SIG-M5 (cell line): ENCODE measurements at places on chromosomes 11 and 22.

DNA sequence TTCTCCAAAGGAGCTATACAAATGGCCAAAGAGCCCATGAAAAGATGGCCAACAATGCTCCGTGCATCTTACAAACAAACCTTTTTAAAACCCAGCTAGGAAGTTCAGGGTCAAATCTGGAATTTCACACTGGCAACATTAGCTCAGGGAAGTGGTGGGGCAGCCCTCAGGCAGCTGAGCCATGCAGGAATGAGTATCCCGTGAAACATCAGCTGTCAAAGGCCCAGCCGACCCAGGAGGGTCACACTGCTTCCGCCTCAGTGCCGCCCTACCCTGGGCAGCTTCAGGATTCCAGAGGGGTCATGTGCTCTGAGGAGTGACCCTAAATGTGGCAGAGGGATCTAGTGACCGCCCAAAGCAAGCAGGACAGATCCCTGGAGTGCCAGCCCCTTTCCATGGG is 73.4 kb downstream of the LINC01488 start:
- no peak for DNase-seq

GRCh38 chr22:50010676-50011446 is 1.7 kb downstream of the IL17REL start:
- DNase-seq: no peak

- DNase-seq: no peak
These were observed 601.0 kb upstream of the RAG2 start for GRCh38 chr11:37199082-37199481.

- no peak for DNase-seq
These were observed 122.5 kb downstream of the SERGEF start for GRCh38 chr11:17890325-17890724.

DNA sequence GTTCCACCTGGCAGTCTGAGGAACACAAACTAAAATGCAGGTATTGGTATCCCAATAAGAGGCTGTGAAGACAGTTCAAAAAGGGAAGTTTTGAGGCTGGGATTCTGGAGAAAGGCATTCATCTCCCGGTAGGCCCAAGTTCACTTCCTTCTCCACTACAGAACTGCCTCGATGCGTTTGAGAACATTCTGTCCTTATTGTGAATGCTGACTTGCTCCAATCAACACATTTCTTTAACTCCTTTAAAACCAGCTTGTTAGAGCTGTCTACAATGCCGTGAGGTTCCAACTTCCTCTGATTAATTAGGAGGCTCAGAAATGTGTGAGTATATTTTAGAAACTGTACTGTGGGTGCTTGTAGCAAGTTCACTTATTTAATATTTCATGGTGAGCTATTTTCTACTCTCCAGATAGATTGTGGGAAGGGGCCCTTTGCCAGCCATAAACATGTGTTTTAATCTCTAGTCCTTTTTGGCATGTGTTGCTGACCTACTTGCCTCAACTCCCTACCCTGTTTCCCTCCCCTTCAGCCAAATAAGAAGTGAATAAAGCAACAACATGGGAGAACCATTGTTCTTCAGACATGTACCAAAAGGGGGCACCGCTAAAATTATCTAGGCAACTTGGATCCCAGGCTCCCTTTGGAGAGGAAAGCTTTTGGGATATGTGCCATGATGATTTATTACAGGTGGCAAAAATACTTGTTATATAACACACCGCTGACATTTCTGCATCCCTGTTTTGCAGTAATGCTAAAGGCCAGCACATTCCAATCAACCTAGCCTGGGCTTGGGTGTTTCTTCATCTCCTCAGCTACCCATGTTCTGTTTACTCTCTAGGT is 245.6 kb downstream of the BLID start:
- DNase-seq: no peak

GRCh38 chr11:9609002-9609759 is 35.7 kb downstream of the WEE1 start:
- DNase-seq: no peak

GRCh38 chr11:102293873-102294601 is 23.2 kb upstream of the BIRC3 start:
- no peak for DNase-seq

GRCh38 chr22:25193548-25193947 is 6.1 kb upstream of the CRYBB3 start:
- no peak for DNase-seq

GRCh38 chr11:133386262-133386661 is 146.0 kb downstream of the OPCML start:
- no peak for DNase-seq

GRCh38 chr11:8533332-8533731 is 60.7 kb downstream of the STK33 start:
- DNase-seq: no peak

DNA sequence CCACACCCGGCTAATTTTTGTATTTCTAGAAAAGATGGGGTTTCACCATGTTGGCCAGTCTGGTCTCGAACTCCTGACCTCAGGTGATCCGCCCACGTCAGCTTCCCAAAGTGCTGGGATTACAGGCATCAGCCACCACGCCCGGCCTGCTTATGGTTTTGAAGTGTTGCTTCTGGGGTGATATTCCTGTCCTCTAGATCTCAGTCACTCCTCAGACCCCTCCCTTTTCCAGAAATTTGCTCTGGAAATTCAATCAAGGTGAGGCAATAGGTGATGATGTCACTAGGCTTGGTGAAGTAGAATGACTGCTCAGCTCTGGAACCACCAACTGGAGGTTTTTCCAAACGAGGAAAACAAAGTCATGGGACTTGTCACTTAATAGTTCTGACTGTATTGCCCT is 36.6 kb upstream of the CREB3L1 start:
- no peak for DNase-seq

DNA sequence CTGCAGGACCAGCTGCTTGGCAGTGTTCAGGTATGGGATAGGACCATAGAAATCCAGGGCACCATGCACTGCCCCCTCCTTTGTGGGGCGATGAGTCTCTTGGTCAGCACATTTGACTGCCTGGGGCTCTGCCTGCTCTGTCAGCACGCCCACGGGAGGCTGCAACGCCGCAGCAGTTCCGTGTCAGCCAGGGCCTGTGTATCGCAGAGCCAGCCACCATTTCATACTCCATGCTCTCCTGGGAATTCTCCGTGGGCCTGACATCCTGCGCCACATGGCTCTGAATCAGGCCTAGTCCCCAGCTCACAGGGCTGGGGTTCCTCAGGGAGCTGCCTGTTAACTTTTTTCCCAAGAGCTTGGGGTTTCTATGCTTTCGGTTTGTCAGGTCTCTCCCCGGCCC is 16.9 kb upstream of the RELT start:
- DNase-seq: no peak

- DNase-seq: no peak
These were observed 91.4 kb downstream of the EFCAB6 start for GRCh38 chr22:43720716-43721115.

GRCh38 chr11:129146191-129146590 is 45.9 kb downstream of the ARHGAP32 start:
- DNase-seq: no peak

DNA sequence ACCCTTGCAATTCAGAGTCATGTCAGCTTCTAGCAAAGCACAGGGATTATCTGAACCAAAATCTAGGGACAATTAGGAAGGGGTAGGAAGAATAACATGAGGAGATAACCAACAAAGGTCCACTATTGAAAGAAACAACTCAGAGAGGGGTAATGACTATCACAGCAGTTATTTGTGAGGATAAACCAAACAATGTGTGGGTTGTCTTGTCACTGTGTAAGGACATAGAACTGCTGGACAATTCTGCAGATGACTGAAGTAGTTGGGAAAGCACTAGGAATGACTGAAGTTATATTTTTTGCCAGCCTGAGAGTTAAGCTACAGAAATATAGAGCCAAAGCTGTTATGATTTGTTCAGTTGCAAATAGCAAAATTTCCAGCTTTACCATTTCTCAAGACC is 858.4 kb upstream of the CCDC90B start:
- DNase-seq: no peak

- DNase-seq: no peak
These were observed 245.7 kb downstream of the SBF2 start for GRCh38 chr11:10048350-10048749.

GRCh38 chr11:87139475-87139874 is 101.7 kb downstream of the TMEM135 start:
- no peak for DNase-seq

GRCh38 chr11:19595840-19596751 is 116.5 kb upstream of the NAV2 start:
- no peak for DNase-seq

DNA sequence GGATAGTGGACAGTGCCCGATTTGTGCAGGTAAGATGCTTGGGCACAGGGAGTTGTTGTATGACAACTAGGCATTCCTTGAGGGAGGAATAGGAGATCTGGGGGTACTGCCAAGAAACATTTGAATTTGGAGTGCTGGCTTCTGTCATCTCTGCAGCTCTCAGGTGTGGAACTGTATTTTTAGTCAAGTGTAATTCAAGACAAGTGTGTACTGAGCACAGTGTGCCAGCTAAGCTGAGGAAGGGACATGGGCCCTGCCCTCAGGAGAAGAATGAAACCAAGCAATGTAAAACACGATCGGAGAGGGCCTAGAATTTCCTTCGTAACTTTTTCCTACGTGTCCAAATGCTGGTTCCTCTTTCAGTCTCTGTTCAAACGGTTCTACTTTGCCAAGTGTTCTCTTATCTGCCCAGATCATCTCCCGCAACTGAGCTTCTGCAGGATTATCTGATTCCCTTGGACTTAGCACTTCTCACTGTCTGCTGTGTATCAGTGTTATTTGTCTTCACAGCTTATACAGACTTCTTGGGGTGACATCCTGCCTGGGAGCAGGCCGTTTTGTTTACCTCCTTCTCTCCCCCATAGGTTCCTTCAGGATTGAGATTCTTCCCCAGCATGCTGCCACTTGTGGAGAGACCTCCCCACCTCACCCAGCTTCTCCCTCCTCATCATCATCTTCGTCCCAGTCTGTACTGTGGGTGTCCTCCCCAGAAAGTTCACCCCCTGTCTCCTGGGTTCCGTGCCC is 27.6 kb downstream of the ART5 start:
- peak; percentile 7 for DNase-seq

DNA sequence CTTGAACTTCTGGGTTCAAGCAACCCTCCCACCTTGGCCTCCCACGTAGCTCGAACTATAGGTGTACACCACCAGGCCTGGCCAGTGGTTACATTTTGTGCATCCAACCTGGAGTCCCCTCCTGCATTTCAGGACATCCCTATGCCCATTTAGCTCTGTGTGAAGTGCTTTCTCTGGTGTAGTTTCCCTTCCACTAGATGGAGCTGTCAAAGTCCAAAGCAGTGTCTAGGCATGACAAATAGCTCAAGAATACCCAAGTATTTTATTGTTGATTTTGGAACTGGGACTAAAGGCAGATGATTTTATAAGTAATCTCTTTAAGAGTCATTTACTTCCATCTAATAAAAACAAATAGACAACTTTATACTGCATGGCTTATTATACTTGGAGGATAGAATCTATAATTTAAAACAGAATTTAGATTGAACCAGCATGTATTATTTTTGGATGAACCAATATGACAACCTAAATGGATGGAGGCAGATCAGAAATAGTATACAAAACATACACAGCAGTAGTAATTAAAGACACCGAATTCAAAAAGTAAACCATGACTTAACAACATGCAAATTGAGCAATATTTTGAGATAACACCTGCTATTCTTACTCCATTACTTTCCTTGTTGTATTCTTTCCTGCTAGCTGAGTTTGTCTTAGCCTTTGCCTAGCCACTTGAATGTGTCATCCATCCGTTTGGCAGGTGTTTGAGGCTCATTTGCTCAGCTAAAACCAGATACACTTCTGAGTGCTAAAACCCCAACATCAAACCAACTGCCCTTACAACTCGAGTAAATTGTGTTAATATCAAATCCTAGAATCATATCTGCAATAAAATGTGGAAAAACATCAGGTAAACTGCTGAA is 37.7 kb downstream of the EIF4ENIF1 start:
- no peak for DNase-seq

DNA sequence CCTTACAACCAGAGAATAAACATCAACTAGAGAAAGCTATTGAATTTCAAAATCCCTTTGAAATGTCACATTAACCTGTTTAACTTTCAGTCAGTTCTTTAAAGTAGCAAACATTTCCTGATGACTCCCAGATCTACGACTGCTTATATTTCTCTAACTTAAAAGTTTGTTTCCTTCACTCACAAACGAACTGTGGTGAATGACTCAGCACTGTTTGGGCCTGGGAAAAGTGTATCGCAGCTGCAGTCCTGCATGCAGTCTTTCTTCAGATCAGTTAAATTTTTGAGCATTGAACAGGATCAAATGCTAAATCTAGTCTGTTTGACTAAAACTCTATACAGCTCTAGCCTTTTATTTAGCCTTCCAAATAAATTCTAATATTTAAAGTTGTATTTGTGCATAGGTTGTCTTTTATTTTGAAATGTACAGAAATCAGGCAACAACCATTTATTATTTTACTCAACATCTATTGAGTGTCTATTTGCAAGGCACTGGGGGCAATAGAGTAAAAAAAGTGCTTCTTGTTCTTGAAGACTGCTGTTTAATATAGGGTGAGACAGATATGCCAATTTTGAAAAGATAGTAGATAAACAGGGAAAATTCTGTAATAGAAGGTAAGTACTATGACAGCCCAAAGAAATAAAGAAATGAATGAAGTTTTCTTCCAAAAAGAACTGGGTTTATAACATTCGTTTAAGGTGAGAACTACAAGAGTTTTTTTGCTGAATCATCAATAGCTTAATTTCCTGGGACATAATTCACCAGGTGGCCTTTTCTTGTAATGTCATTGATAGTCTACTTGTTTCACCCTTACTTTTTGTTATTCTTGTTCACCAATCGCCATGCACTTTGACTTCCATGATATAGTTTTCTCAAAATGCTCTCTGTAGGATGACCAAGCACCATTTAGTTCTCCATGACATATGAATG is 235.4 kb downstream of the METTL15 start:
- no peak for DNase-seq

DNA sequence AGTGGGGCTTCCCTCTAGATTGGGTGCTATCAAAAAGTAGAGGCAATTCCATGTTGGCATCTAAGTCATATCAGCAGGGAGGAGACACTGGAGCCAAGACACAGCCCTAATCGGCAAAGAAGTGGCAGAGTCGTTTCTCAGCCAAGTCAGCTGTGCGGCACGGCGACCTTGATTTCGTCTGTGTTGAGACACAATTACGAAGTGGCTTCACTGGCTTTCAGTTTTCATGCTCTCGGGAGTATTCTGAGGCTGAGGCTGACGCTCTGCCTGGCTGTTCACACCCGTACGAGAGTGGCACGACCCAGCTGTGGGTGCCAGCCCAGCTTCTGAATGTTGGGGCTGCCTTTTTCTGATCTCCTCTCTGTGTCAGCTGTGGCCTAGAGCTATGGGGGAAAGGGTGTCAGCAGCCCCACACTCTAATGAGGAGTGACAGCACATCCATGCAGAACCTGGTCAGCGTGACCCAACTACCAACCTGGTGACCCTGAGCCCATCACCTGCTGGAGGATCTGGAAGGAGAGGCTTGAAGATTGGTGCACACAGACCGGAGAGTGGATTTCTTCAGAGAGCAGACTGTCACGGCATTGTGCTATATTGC is 105.7 kb upstream of the TMEM45B start:
- DNase-seq: no peak

DNA sequence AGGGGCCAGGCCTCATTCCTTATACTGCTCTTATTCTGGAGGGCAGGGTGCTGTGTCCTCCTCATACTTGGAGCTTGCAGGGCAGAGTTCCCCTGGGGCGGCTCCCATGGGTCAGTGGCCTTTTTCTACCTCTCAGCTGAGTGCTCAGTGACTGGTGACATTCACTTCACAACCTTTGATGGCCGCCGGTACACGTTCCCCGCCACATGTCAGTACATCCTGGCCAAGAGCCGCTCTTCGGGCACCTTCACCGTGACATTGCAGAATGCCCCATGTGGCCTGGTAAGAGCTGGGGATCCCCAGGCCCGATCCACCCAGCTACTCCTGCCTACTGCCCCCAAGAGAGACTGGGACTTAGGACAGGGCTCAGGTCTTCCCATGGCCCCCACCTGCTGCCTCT is 14.5 kb downstream of the OTOG start:
- no peak for DNase-seq

GRCh38 chr11:113724778-113725177 is 18.7 kb upstream of the TMPRSS5 start:
- no peak for DNase-seq
